T47D (cell line): ENCODE measurements at places on chromosomes 1 and 21.

GRCh38 chr1:175364424-175365076 lies 172.0 kb upstream of the KIAA0040 start:
- no peak for DNase-seq

DNA sequence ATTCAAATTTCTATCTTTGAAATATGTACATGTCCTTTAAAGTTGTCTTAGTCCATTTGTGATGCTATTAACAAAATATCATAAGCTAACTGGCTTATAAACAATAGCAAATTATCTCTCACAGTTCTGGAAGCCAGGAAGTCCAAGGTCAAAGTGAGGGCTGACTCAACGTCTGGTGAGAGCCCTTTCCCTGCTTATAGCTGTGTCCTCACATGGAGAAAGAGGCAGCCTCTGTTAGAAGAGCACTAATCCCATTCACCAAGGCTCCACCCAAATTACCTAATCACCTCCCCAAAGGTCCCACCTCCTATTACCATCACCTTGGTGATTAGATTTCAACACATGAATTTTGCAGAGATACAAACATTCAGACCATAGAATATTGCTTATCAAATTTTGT lies 450.1 kb upstream of the BEND5 start:
- no peak for DNase-seq

DNA sequence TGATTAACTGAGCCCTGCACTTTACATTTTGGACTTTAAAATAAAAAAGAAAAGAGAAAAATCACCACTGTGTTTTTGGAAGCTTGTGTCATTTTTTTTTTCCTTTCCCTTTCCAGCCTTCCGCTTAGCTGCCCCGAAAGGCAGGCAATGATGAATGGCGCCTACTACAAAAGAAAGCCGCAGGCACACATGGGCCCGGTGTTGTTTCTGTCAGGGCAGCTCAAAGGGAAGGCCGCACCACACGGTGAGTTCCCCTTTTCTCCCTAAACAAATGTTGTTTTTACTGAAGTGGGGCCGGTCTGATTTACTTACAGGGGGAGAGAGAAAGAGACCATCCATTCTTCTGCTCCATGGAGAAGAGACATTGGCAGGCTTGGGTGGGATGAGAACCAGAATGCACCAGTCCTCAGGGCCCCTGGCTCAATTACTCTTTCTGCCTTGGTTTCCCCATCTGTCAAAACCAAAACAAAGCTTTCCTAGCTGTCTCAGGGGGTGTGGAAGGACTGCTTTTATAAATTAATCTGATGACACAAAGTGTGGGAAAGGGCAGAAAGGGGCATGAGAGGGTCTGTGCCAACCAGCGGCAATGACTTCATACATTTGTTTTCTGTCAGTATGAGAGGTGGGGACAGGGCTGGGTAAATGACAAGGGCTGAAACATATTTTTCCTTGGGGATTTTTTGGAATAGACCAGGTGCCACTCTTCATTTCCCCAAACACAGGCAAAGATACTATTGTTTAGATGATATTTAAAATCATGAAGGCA lies 91.4 kb upstream of the PLXNA2 start:
- no peak for DNase-seq

- peak; percentile 32 for DNase-seq
Observed at GRCh38 chr1:244214009-244214967, 163.2 kb downstream of the ZBTB18 start.

- no peak for DNase-seq
Observed at GRCh38 chr1:32884726-32885125, 1.6 kb upstream of the HPCA start.

DNA sequence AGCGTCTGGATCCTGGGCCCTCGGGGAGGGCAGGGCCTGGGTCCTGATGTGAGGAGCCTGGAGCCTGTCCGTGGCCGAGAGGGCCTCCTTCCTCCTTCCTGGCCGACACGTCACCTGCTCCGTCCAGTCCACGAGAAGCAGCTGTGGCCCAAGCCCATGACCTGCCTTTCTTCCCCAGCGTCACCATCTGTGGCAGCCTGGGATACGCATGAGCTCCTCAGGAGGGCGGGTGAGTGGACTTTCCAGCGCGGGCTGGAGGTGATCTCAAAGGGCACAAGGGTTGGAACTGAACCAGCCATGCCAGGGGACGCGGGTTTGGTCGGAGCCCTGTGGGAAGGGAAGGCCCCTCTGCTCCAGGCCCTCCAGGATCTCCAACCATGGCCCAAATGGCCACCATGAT lies 90.4 kb downstream of the DHRS3 start:
- DNase-seq = no peak

- DNase-seq = no peak
Observed at GRCh38 chr1:167718914-167719691, 2.7 kb upstream of the MPZL1 start.

GRCh38 chr1:99122039-99122438 lies 117.4 kb upstream of the PLPPR5 start:
- DNase-seq = no peak

GRCh38 chr1:179168536-179168935 lies 60.9 kb downstream of the ABL2 start:
- no peak for DNase-seq
